Esophagus mucosa (tissue), 1 donor: ENCODE measurements at places on chromosomes 1 and 21. TPM values are rescaled to one million over a fixed set of nuclear protein-coding genes. Genes with fewer than 3 reads are reported as not detected.
A peak's percentile ranks its signal among the peaks of the same experiment; 100 is the strongest.

Gene CD164L2
- total RNA-seq = 12.2 TPM

DNA sequence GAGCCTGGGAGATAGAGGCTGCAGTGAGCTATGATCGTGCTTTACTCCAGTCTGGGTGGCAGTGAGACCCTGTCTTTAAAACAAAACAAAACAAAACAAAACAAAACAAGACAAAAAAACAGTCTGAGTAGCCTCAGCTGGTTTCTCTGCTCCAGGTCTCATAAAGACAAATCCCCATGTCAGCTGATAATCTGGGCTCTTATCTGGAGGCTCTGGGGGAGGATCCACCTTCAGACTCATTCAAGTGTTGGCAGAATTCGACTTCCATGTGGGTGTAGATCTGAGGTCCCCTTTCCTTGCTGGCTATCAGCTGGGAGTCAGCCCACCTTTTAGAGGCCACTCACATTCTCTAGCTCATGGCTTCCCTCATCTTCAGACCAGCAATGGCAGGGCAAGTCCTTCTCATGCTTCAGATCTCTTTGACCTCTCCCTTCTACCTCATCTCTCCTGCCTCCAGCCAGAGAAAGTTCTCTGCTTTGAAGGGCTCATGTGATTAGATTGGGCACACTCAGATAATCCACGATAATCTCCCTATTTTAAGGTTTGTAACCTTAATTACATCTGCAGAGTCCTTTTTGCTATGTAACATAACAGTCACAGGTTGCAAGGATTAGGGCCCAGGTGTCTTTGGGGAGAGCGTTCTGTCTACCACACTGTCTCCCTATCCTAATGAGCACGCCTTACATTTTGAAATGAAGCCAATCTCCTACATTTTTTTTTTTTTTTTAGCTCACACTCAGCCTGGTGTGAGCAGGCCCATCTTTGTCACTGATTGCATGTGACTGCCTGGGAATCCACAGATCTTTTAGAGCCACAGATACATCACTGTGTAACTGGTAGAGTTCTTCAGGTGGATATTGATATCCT lies 7.5 kb upstream of the PYCR2 start:
- no peak for ATAC-seq

GRCh38 chr1:162375463-162375862 lies 1.2 kb downstream of the SPATA46 start:
- no peak for ATAC-seq

- ATAC-seq = peak; percentile 6
These were observed 23.5 kb upstream of the RNU1-4 start for GRCh38 chr1:16716691-16717335.

Gene LINGO4
- total RNA-seq = not detected
